COLO829 (cell line): ENCODE measurements at places on chromosomes 1 and 21.

DNA sequence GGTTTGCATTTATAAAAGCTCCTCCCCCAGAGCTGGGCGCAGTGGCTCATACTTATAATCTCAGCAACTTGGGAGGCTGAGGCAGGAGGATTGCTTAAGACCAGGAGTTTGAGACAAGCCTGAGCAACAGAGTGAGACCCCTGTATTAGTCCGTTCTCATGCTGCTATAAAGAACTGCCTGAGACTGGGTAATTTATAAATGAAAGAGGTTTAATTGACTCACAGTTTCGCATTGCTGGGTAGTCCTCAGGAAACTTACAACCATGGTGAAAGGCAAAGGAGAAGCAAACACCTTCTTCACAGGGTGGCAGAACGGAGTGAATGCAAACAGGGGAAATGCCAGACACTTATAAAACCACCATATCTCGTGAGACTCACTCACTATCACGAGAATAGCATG, 52.5 kb downstream of the ZNF684 start:
- DNase-seq: no peak

DNA sequence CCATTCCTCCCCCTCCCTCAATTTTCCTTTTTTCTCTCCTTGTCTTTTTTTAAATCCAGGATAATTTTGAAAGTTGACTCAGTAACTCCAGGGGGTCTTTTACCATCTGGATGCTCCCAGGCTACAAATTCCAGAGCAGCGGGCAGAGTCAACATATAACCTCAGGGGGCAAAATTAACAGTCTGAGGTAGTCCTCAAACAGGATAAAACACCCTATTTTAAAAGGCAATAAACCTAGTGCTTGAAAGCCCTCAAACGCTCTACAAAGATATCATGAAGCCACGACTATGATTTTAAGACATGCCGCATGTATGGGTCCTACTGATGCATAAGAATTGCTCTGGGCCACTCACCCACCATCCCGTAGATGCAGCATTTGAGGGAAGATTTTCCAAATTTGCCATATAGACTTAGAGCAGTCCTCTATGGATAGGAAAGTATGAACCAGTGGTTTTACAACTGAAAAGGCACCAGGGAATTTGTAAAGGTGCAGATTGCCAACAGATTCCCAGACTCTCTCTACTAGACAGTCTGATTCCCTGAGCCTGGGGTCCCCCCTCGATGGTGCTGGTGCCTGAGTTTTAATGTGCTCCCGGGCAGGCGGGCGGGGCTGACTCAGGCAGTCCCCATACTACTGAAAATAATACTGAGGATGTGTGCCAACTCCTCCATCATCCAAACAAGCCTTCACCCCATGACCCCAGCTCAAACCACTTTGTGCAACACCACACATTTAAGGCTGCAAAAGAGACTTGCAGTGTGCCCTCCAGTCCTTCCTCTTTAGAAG, 37.2 kb downstream of the PTPN14 start:
- DNase-seq: no peak

DNA sequence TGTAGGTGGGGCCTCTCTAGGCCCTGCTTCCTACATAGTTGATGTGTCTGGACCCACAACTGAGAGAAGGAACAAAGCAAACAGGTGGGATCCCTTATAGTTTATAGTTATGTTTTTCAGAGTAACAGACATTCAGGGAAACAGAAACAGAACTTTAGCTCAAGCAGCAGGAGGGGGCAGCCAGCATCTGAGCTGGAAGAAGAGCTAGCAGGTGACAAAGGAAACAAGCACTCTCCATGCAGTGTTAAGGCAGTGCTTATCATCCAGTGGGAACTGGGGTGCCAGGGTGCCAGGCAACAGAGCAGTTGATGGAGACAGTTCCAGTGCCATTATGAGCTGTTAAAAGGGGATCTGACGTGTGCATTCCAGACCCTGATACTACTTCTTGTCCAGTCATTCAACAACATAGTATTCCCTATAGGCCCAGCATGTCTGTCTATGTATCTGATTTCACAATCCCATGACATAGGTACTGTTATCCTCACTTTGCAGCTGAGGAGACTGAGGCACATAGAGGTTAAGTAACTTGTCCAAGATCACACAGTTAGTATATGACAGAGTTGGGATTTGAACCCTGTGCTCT, 13.5 kb downstream of the HIVEP3 start:
- DNase-seq: no peak

GRCh38 chr21:36149788-36150711, 6.6 kb upstream of the DOP1B start:
- DNase-seq: no peak

- DNase-seq: peak; percentile 42
These were observed 25.1 kb upstream of the RUNX3 start for GRCh38 chr1:24955161-24955560.

- no peak for DNase-seq
These were observed 51.3 kb downstream of the LGR6 start for GRCh38 chr1:202244841-202245261.

DNA sequence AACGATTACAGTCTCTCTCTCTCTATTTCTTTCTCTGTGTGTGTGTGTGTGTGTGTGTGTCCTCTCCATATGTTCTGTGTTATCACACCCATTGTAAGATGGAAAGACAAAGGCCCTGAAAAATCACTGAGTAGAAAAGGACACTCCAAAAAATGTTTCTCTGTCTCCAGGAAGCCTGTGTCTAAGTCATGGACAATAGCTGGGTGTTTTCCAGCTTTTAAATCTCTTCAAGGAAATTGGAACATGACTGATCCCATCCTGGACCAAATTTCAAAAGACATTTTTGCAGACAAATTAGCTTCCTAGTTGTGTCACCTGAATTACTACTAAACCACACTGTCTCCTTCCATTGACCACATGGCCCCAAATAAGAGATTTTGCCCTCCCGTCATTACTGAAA, 31.0 kb upstream of the LMX1A start:
- DNase-seq: no peak

DNA sequence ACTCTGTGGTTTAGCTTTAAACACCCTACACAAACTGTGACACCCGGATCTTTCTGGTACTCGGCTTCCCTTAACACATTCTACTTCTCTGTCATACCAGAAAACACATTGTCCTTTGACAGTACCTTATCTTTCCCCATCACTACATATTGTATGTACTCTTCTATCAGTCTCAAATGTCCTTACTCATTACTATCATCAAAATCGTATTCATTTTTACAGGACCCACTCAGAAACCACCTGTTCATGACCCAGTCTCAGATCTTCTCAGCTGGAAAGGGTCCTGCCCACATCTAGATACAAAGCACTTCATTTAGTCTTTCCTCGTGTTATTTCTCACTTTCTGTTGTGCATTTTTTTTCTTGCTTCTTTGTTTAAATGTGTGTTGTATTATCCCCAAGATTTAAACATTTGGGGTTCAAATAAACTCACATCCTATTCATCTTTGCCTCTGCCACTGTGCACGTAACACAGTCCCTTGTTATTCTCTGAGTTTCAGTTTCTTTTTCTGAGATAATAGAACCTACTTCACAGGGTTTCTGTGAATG, 27.7 kb downstream of the CD34 start:
- no peak for DNase-seq

DNA sequence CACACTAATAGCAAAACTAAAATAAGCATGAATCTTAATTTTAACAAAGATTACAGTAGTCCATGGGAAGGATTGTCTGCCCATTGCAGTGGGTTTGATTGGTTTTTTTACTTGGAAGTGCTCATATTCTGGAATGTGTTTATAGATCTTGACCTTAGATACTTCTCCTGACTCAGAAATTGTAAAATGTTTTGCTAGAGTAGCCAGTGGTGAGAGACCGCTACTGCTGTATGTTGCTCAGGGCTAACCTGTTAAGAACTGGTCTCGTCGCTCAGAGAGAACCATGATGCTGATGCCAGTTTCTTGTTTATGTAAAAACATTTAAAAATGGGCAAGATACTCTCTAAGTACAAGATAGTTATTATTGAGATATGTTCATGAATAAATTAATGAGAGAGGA, 99.9 kb downstream of the ROR1 start:
- DNase-seq: no peak

DNA sequence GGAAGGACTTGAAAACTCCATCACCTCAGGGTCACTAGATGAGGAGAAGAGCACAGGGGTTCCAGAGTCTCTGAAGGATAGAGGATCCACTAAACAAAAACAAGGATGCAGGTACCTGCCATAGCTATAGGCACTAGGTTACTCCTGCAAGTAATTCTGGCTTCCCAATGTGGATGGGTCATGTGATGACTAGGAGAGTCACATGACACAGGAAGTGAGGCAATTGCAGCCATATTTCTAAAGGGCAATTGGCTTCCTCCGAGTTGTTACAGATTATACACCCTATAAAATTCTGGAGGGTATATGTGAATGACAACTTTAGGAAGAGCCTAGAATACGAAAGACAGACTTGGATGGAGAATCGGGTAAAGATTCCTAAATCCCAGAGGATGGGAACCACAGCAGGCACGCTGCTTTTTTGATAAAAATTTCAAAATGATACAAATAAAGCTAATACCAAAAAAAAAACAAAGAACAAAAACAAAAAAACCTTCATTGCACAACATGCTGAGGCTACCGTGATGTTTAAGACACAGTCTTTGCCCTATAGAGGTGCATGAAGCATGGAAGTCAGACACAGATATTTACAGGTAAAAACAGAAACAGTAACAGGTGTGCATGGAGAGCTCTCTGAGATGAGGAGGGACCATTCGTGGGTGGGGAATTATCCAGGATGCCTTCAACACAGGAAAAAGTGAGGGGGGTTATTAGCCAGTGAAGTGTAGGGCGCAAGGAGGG, 10.5 kb downstream of the MTX1 start:
- DNase-seq: peak; percentile 78

DNA sequence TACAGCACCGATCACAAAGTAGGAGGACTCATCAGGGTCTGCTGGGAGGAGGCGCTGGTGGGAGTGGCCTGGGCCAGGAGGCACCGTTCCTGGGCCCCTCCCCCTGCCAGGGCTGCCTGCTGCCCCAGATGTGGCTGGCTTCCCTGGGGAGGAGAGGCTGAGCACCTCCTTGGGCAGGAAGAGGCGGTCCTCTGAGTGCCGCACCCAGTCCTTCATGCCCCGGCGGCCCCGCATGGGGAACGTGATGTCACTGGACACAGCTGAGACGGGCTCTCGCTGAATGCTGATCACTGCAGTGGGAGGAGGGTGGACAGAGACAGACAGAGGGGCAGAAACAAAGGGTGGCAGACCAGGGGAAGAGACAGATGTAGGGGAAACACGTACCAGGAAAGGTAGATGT, 24.8 kb downstream of the ADGRB2 start:
- DNase-seq: no peak

- no peak for DNase-seq
These were observed 12.7 kb upstream of the RAB42 start for GRCh38 chr1:28579401-28579800.

DNA sequence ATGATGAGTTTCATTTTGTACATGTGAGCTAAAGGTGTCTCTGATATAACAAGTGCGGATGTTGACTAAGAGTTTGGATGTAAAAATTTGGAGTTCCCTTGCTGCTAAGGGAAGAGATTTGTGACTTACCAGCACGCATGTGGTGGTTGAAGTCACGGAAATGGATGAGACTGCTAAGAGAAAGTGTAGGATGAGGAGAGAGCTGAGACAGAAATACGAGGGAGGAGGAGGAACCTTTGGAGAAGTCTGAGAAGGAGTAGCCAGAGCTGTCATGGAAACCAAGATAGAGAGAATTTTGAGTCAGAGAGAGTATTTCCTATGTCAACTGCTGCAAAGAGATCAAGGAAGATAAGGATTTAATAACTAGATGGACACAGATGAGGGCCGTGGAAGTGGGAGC, 106.5 kb upstream of the COL24A1 start:
- no peak for DNase-seq

DNA sequence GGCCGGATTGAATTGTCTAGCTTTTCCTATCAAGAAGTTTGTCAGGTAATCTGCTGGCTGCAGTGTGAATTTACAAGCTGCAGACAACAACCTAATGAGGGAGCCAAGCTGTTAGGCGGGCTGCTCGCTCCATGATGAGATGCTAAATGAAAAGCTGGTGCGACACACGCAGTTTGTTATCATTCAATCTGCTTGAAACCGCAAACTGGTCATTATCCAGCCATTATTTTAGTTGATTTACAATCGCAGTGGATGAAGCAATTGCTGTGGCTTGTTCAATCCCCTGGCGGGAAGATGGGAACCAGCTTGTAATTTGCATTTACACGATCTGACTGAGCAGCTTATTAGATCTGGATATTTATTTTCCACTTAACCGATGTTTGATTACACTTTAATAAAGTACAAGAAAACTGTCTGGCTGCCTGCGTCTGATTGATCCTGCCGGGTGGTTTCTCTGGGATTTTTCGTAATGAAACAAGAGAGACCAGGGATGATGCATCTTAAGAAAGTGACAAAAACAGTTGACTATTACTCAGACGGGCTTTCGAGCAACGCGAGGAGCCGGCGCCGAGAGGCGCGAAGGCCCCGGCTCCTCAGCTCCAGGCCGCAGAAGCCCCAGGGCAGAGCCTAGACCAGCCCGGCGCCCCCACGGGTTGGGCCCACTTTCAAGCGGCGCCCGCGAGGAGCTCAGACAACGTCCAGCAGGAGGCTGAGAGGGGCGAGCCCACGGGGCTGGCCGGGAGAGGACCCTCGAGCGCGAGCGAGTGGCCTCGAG, 118.0 kb upstream of the BARHL2 start:
- no peak for DNase-seq

DNA sequence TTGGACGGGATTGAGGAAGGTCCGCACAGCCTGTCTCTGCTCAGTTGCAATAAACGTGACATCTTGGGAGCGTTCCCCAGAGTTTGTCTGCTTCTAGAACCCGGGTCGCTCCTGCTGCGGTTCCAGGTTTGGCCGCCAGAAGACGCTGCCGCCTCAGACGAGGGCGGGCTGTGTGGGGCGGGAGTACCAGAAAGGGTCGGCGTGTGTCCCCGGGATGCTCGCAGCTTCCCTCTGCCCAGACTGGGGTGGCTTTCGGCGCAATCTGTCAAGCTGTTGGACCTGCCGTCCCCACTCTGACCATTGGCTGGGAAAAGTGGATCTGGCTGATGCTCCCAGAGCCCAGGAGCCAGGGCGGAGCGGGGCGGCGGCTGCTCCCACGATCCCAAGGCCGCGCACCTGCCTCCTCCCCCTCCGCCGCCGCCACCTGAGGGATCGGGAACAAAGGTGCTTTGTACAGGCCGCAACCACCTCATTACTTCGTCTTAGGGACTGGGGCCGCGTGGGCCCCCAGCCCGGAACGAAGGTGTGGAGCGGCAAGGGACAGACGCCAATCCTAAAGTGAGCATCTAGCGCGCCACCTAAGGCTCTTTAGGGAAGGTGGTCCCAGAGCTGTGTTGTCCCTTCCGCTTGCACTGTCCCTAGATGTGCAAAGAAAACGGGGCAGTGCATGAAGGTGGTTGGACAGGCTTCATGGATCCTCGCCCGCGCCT, 683 bp upstream of the EFNA4 start:
- no peak for DNase-seq

GRCh38 chr1:16212251-16212961, at the start of gene ARHGEF19:
ARHGEF19 (minus strand) TSS chr1:16212652; CDS start chr1:16209054, 3,598 bp downstream.
- no peak for DNase-seq

GRCh38 chr1:211527006-211527405, 35.0 kb upstream of the RD3 start:
- DNase-seq: no peak
